ENCODE measurements at places on chromosomes 12 and 14.

- DNase-seq = no peak
Measured at GRCh38 chr14:27668531-27668930, 1070.7 kb upstream of the NOVA1 start.

DNA sequence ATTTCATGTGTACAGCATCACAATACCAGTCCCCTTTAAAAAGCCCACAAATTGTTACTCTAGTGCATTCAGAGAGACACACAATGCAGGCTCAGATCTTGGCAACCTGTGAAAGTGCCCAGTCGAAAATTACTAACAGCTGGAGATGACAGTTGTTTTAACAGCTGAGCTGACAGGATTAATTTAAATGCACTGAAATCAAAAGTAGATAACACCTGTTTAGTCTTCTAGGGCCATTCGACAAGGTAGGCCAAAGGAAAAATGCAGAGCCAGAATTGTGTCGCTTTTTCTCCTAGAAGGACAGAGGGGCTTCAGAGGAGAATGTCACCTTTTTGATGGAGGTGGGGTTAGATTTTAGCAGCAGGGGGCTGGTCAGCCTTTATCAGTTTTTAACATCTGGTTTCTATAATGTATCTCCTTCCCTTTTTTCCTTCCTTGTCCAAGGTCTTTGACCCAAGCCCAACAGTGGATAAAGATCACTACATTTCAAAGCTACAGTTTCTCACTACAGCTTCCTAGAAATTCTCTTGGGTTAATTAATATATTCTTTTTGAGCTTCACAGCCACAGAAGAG lies 139.1 kb downstream of the SOX5 start:
- no peak for DNase-seq

- DNase-seq = no peak
Measured at GRCh38 chr12:130714091-130714590, 2.0 kb downstream of the RIMBP2 start.

DNA sequence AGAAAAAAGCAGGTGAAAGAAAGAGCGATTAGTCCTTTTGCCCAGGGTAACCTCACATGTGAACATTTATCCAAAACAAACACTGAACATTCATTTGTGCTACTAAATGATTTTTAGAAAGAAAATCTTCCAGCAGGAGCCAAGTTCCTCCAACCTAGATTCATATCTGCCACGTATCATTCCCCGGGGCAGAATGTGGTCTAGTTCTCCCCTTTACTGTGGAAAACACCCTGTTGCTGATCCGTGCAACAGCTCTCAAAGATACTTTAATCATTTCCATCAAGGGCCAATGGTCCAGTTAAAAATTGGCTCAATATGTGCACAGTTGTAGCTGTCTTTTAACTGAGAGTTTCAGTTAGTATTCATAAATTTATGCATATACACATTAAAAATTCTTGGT lies 479.1 kb downstream of the ATP23 start:
- DNase-seq = no peak

DNA sequence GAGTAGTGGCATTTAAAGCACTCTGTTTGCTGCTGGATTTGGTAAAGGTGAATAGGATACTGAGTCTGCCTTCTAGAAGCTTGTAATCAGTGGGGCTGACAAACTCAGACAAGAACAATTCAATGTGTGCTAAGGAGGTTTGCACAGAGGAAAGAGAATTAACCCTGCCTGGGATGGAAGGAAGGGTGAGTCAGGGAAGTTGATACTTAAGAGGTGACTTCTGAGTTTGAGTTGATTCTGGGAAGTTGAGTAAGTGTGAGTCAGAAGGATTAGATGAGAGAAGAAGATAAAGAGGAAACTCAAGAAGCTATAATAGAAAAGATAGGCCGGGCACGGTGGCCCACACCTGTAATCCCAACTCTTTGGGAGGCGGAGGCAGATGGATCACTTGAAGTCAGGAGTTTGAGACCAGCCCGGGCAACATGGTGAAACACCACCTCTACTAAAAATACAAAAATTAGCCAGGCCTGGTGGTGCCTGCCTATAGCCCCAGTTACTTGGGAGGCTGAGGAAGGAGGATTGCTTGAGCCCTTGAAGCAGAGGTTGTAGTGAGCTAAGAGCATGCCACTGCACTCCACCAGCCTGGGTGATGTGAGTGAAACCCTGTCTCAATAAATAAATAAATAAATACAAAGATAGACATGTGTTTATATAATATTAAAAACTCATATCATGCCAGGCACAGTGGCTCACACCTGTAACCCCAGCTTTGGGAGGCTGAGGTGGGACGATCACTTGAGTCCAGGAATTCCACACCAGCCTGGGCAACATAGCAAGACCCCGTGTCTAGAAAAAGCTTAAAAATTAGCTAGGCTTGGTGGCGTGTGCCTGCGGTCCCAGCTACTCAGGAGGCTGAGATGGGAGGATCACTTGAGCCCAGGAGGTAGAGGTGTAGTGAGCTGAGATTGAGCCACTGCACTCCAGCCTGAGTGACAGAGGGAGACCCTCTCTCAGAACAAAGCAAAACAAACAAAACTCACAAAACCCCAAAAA lies 126.8 kb upstream of the CPM start:
- no peak for DNase-seq

DNA sequence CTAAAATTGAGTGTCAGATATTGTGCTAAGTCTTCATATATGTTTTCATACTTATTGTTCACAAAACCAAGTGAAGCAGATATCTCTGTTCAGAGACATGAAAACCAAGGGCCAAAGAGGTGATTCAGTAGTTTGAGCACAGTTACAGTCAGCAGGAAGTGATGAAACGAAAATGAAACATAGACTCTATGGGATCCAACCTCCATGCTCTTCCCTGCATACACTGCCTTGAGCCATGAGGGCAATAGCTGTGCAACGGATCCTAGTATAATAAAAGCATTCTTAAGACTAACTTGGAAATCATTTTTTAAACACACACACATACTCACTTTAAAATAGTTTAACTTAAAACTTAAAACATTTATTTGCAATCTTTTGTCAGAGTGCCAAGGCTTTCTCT lies 27.9 kb downstream of the ESR2 start:
- peak; percentile 28 for DNase-seq

GRCh38 chr14:29926701-29927375 lies 809 bp downstream of the PRKD1 start:
- peak; percentile 38 for DNase-seq

- no peak for DNase-seq
Measured at GRCh38 chr14:50598765-50599164, 38.8 kb downstream of the ATL1 start.

- no peak for DNase-seq
Measured at GRCh38 chr12:54521293-54522060, 23.9 kb downstream of the NCKAP1L start.

DNA sequence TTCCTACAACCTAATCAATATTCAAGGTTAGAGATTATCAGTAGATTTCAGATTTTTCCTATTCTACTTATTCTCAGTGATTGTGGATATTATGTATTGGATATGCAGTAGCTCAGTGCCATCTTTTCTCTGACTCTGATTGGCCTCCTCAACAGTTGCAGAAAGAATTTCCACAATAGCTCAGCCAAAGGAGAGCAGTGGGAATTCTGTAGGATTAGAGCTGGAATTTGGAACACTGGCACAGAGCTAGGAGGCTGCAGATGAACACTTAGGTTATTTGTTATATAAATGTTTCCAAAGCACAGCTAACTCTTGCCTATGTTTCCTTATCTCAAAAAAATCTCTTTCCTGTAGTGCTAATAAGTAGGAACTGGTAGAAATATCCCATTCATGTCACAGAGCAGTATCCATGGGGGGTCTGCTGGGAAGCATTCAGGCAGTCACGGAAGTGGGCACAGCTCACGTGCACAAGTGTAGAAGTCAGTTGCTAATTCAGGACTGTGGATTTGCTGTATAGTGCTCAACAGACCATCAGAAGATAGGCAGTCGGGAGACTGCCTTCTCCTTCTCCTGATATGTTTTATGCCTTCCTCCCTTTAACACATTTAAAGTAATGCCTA lies 116.2 kb upstream of the TMEM260 start:
- no peak for DNase-seq

- no peak for DNase-seq
Measured at GRCh38 chr12:51721282-51721940, 127.1 kb downstream of the FIGNL2 start.

GRCh38 chr12:119659289-119659897 lies 8.5 kb upstream of the PRKAB1 start:
- DNase-seq = peak; percentile 62

DNA sequence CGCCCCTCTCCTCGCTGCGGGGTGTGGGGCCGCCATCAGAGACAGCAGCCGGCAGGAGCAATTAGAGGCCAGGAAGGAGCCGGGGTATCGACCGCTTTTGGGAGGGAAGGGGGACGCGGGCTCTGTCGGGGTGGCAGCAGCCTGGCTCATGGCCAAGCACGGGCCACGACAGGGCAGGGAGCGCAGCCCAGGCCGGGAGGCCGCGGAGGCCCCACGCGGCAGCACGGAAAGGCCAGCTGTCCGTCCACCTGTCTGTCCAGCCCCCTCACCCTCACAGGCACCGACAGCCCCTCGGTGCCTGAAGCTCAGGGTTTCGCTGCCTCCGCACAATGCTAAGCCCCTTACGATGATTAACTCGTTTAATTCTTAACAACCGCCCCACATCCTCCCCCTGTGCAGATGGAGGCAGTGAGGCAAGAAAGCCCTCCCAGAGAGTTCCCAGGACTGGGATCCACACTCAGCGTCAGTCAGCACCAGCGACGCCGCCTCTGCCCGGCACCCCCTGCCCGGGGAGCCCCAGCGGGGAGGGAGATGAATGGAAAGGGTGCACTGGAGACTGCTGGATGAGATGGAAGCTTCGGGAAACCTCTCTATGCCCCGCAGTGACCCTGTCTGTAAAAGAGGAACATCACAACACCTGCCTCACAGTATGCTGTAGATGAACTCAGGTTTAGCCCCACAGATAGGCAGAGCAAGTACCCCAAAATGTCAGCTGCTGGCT lies 23.7 kb downstream of the NCOR2 start:
- DNase-seq = no peak

DNA sequence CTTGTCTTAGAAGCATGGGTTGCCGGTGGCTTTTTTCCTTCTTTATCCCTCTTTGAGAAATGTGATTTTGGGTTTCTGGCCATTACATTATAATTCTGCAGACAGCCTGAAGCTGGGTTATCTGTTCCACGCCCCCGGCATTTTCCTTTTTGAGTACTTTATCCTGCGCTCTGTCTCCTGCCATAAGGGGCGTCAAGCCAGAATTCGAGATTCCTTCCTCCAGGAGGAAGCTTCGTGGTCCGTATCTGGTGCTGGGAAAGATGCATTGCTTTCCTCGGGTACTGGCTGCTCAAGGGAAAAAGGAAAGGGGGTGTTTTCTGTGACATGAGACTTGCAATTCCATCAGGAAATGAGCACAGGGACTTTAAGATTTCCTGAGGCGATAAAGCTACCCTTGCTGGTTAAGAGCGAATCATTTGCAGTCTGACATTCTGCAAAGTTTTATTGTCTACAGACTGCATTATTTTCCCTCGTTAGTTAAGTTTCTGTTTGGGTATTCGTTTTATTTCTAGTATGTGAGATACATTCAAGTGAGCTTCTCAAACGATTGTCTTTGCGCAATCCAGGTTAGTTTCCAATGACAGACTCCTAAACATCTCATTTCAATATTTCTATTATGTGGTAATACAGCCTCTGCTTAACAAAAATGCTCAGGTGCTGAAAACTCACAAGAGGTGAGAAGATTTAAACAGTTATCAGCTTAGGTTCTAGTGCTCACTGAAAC lies 694 bp downstream of the AKAP5 start:
- DNase-seq = peak; percentile 28
